Astrocyte of the cerebellum (primary cell): ENCODE measurements at places on chromosomes 11 and 22.
A peak's percentile ranks its signal among the peaks of the same experiment; 100 is the strongest.

GRCh38 chr11:64303109-64304031 lies 2.0 kb upstream of the ESRRA start:
- no peak for DNase-seq

- no peak for DNase-seq
Measured at GRCh38 chr11:102572554-102573220, 42.1 kb upstream of the MMP7 start.

GRCh38 chr22:25281675-25282345 lies 62.4 kb downstream of the CRYBB2 start:
- no peak for DNase-seq

GRCh38 chr11:46489656-46490560 lies 98.3 kb upstream of the CHRM4 start:
- DNase-seq: peak; percentile 51

GRCh38 chr11:69088676-69089146 lies 40.0 kb downstream of the TPCN2 start:
- peak; percentile 71 for DNase-seq

DNA sequence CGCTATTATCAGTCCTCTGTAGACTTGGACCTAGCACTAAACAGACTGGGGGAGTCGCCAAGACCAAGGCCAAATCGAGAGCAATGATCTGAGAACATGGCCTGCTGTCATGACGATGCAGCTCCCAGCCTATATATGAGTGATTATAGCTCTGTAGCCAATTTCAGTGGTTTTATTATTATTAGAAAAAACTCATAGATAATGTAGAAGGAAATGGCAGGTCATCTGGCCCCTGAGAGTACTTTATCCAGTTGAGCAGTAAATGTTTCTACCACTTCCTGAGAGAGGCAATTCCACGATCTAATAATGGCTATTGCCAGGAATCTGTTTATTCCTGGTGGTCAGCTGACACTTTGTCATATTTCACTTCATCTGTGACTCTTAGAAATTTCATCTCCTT lies 666.7 kb downstream of the OPCML start:
- DNase-seq: no peak
